ENCODE measurements at places on chromosomes 12 and 14. TPM values are rescaled to one million over a fixed set of nuclear protein-coding genes. Genes with fewer than 3 reads are reported as not detected.

The DAO gene
- total RNA-seq: not detected

The SMOC1 gene
- 1.5 TPM for total RNA-seq

The CDK17 gene
- total RNA-seq: 40.5 TPM

The LRTM2 gene
- not detected for total RNA-seq

The ASB2 gene
- 1.5 TPM for total RNA-seq

The AMDHD1 gene
- total RNA-seq: 0.47 TPM

The STX2 gene
- 16.7 TPM for total RNA-seq

The DLGAP5 gene
- 24.5 TPM for total RNA-seq

The FOXN4 gene
- total RNA-seq: not detected

The EID3 gene
- 4.5 TPM for total RNA-seq

The KLRK1 gene
- total RNA-seq: not detected

GRCh38 chr12:15627995-15628945 lies 160.9 kb downstream of the EPS8 start:
- H3K4me1 ChIP-seq: peaks cover 35% of the 10 kb centered on the region
- H3K36me3 ChIP-seq: peaks cover 10% of the 10 kb centered on the region
- no peak for DNase-seq
- peak overlapping the region; percentile 80 for H3K27ac ChIP-seq

DNA sequence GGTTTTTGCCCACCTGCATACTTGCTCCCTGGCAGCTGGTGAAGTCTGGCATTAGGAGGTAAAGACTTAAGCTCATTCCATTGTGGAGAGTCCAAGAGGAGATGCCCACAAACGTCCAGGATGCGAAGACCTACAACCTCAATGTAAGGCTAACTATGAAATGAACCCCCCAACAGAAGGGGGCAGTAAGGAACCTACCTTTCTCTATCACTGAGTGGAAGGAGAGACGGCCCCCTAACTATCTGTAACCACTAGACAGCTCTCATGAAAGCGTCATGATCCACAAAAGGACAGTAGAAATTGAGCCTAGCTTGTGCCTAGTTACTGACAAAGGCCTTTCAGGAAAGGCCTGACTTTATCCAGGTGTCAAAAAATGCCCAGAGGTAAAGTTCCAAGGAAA lies 55.3 kb downstream of the ZFYVE21 start:
- no peak overlapping the region for H3K27ac ChIP-seq
- no peak overlapping the region for H3K4me3 ChIP-seq
- no peaks in the 10 kb centered on the region for H3K27me3 ChIP-seq
- peaks cover 13% of the 10 kb centered on the region for H3K4me1 ChIP-seq

GRCh38 chr12:55762646-55763045 lies 19.7 kb downstream of the GDF11 start:
- no peak overlapping the region for H3K4me3 ChIP-seq
- no peak for DNase-seq
- H3K27me3 ChIP-seq: no peaks in the 10 kb centered on the region

DNA sequence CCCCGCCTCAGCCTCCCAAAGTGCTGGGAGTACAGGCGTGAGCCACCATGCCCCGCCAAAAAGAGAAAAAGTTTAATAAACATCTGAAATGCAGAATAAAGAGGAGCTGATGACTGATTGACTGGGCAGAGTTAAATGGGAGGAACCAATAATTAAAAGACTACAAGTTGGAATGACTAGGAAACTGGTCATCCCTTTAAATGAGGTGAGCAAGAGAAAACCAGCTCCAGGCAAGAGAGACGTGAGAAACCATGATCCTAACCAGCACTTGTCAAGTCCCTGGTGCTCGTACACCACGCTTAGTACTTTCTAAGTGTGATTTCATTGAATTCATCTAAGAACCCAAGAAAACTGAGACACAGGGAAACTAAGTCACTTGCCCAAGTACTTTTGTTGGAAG lies 47.9 kb downstream of the MAP1LC3B2 start:
- no peaks in the 10 kb centered on the region for H3K27me3 ChIP-seq
- peaks cover 5% of the 10 kb centered on the region for H3K36me3 ChIP-seq
- peak overlapping the region; percentile 21 for H3K27ac ChIP-seq
- no peak for DNase-seq

GRCh38 chr14:74309125-74310022 lies 6.6 kb upstream of the ABCD4 start:
- no peaks in the 10 kb centered on the region for H3K36me3 ChIP-seq
- H3K27ac ChIP-seq: no peak overlapping the region
- no peaks in the 10 kb centered on the region for H3K27me3 ChIP-seq
- H3K4me1 ChIP-seq: peaks cover 6% of the 10 kb centered on the region

- H3K27ac ChIP-seq: peak within 1 kb of the TSS; percentile 99
- peaks cover 8% of the 10 kb centered on the region for H3K36me3 ChIP-seq
- peak within 1 kb of the TSS; percentile 98 for H3K4me3 ChIP-seq
- peaks cover 26% of the 10 kb centered on the region for H3K4me1 ChIP-seq
- H3K27me3 ChIP-seq: no peaks in the 10 kb centered on the region
Observed at GRCh38 chr12:42325653-42326474, at the start of the genes PPHLN1 and ZCRB1. PPHLN1 (plus strand) TSS chr12:42326167; CDS start chr12:42335903, 9,736 bp downstream. ZCRB1 (minus strand) TSS chr12:42326094; CDS start chr12:42324102, 1,992 bp downstream.

DNA sequence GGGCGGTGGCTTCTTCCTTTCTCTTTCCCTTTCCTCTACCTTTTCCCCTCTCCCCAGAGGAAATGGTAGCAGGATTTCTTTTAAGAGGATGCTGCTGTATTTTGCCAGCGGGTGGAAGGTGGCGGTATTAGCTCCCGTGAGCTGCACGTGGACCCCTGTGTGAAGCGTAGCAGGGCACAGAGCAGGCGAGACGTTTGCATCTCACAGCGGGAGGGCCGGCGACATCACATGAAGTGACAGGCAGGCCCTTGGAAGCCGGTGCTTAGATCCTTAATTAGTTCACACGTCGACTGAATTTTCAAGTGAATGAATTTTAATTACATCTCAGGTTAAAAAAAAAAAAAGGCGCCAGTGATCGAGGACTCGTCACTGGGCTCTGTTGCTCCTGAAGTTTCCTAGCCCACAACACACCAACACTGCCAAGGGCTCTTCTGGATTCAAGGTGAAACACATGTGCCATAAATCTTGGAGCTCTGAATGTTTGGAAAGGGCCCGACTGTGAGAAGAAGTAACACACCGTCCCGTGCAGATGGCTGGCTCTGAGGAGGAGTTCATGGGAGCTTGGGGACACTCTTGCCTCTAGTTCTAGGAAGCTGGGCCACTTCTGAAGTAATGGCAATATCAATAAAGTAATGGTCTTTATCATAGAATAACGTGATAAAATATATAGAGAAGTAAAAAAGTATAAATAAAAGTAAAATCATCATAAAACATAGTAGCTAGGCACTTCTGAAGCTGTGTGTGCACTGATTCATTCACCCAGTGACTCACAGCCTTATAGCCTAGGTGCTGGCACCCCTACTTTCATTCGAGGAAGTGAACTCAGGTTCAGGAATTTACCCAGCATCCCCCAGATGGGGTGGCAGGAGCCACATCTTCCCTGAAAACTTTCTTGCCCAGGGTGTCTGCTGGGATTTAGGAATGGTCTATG lies 75.3 kb downstream of the AACS start:
- no peaks in the 10 kb centered on the region for H3K27me3 ChIP-seq
- DNase-seq: no peak
- no peak overlapping the region for H3K4me3 ChIP-seq
- no peak overlapping the region for H3K27ac ChIP-seq

GRCh38 chr14:54781080-54781479 lies 121.5 kb downstream of the GCH1 start:
- no peaks in the 10 kb centered on the region for H3K4me1 ChIP-seq
- no peaks in the 10 kb centered on the region for H3K27me3 ChIP-seq
- H3K4me3 ChIP-seq: no peak overlapping the region
- H3K27ac ChIP-seq: no peak overlapping the region
- H3K36me3 ChIP-seq: peaks cover 9% of the 10 kb centered on the region
- DNase-seq: no peak

GRCh38 chr12:402029-402389 lies 565 bp downstream of the CCDC77 start:
- H3K27ac ChIP-seq: no peak overlapping the region
- no peaks in the 10 kb centered on the region for H3K4me1 ChIP-seq
- no peaks in the 10 kb centered on the region for H3K27me3 ChIP-seq
- no peak for DNase-seq
- H3K4me3 ChIP-seq: no peak overlapping the region
- H3K36me3 ChIP-seq: no peaks in the 10 kb centered on the region

DNA sequence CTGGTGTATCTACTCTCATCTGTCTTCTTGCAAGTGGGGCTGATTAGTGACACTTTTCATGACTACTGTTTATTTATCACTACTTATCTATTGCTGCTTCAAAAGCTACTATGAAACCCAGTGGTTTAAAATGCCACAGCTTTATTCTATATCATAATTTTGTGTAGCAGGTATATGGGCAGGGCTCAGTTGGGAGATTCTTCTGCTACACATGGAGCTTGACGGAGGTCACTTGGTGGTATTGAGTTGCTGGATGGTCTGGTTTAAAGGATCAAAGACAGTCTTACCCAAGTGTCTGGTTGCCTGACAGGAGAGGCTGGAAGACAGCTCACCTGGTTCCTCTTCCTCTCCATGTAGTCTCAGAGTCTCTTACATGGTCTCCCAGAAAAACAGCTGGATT lies 222.7 kb downstream of the TMEM132D start:
- DNase-seq: no peak
- no peak overlapping the region for H3K27ac ChIP-seq
- H3K4me1 ChIP-seq: no peaks in the 10 kb centered on the region

GRCh38 chr12:93139028-93139665 lies 210.1 kb upstream of the EEA1 start:
- DNase-seq: no peak
- H3K27me3 ChIP-seq: no peaks in the 10 kb centered on the region
- no peak overlapping the region for H3K4me3 ChIP-seq
- H3K36me3 ChIP-seq: no peaks in the 10 kb centered on the region
- peaks cover 17% of the 10 kb centered on the region for H3K4me1 ChIP-seq
- H3K27ac ChIP-seq: no peak overlapping the region

GRCh38 chr14:63727231-63727735 lies 582 bp downstream of the SGPP1 start:
- no peak for DNase-seq
- H3K27ac ChIP-seq: peak overlapping the region; percentile 96
- peaks cover 4% of the 10 kb centered on the region for H3K27me3 ChIP-seq
- no peaks in the 10 kb centered on the region for H3K36me3 ChIP-seq
- peaks cover 18% of the 10 kb centered on the region for H3K4me1 ChIP-seq

DNA sequence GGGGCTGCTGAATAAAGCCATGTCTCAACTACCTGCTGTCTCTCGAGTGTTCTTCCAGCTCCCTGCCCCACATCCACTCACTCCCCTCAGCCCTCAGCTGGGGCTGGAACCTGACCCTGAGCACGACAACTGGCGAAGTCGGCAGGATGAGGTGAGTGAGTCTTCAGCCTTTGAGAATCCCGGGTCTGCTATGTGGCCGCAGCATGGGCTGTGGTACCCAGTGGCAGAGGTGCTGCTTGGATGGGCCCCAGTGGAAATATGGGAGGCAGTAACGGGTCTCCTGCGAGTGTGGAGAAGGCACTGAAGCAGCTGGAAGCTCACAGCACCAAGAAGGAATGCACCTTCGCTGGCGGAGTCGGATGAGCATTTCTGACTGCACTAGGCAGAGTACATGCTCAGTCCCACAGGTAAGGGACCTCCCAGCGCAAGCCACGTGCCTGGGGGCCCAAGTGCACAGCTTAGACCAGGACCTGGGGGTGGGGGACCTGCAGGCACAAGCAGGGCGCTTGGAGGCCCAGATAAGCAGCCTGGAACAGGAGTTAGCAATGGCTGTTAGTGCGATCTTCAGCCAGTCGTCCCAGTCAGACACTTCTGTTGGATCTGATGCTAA lies 95.5 kb upstream of the TMPO start:
- no peak overlapping the region for H3K4me3 ChIP-seq
- peak overlapping the region; percentile 99 for H3K27ac ChIP-seq
- no peaks in the 10 kb centered on the region for H3K36me3 ChIP-seq
- H3K27me3 ChIP-seq: no peaks in the 10 kb centered on the region

DNA sequence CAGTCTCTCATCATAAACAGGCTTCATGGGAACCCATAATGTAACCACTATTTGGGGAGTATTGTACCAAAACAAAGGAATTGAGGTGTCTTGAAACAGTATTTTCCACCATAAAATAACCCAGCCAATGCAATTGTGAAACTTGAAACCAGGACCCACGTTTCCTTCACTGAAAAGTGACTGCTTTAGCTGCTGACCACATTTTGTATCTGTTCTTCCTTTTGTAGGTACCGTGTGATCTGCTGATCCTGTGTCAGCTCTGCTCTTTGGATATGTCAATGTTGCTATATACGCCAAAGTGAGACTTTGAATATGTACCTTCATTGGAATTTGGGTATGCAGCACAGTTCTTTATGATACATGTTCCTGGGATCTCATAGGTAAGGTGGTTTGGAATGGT lies 95.1 kb upstream of the CNTN1 start:
- H3K36me3 ChIP-seq: no peaks in the 10 kb centered on the region
- H3K27me3 ChIP-seq: no peaks in the 10 kb centered on the region
- DNase-seq: no peak
- H3K4me1 ChIP-seq: no peaks in the 10 kb centered on the region

Measured in mesothelial cell of epicardium (in vitro differentiated cells).